ENCODE measurements at places on chromosomes 6 and 20.

DNA sequence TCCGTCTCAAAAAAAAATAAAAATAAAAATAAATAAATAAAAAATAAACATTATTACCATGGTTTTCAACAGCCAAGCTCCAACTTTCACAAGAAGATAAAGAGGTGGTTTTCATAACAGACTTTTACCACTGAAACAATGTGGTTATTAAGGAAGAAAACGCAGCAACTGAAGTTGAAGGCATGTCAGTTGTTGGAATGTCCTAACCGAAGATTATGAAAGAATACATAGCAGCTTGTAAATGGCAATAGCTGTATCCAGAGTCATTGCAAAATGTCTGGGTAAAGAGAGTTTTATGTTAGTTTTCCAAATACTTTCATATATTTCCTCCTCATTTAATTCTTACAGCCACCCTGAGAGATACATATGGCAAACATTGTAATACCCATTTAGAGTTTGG lies 161.6 kb upstream of the MARCKS start:
- no peak for DNase-seq

DNA sequence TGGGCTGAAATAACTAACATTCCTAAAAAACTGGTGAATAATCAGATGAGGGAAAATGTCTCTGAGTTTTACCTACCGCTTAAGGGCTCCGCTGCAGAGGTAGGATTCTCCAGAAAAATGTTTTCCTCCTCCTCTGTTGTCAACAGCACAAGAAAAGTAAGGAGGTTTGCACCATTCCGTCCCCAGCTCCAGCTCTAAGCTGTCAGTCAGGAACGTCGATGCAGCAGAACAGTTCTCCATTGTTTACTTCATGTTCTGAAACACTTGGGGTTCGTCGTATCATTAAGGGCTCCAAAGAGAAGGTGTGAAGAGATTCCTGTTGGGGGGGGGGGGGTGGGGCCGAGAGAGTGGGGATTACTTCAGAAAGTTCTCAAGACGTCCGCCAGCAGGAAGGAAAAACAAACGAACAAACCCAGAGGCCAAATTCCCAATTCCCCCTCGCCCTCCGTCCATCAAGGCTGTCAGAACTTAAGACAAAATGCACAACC lies 734 bp downstream of the MMS22L start:
- DNase-seq, result no peak

DNA sequence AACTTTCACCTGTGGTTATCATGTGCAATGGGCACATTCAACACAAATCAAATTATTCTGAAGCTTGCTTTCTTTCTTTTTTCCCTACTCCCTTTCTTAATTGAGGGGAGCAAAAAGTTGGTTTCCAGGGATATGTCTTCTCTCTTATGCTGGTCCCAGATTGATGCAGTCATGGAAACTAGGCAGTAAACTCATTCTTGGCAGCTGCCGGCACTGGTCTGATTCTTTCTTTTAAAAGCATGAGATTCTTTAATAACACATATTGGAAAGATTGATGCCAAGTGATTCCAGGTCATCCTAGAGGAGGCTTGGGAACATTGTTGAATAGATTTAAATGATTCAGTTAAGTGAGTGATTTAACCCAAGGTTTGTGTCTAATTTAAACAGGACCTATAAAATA lies 29.0 kb downstream of the PTPRA start:
- DNase-seq, result no peak

- DNase-seq, result no peak
These were observed 54.6 kb upstream of the ECHDC1 start for GRCh38 chr6:127397729-127398630.

DNA sequence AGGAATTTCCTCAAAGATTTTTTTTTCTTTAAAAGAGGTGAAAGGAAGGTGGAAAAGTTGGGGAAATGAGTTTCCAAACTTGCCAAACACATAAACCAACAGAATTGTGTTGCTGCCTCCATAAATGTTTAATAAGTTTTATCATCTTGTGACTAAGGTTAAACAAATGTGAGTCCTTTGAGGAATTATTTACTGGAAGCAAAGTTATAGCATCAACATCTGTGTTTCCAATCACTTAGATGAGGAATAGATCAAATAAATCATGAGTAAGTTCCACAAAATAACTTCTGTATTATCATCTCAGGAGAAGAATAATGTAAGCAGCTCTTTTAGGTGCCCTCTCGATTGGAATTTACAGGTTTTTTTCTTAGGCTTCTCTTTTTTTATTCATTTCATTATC lies 20.5 kb downstream of the TSHZ2 start:
- DNase-seq, result no peak

DNA sequence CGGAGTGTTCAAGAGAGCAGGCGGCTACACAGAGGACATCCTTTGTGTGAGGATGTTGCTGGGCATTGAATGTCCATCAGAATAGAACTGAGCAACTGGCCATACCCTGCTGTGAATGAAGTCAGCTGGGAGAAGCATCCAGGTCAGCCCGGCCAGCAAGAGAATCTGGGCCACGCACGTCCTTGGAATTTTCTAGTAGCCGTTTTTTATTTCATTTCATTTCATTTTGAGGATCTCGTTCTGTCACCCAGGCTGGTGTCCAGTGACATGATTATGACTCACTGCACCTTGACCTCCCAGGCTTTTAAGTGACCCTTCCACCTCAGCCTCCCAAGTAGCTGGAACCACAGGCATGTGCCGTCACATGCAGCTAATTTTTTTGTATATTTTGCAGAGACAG lies 97.9 kb downstream of the SSR1 start:
- no peak for DNase-seq

DNA sequence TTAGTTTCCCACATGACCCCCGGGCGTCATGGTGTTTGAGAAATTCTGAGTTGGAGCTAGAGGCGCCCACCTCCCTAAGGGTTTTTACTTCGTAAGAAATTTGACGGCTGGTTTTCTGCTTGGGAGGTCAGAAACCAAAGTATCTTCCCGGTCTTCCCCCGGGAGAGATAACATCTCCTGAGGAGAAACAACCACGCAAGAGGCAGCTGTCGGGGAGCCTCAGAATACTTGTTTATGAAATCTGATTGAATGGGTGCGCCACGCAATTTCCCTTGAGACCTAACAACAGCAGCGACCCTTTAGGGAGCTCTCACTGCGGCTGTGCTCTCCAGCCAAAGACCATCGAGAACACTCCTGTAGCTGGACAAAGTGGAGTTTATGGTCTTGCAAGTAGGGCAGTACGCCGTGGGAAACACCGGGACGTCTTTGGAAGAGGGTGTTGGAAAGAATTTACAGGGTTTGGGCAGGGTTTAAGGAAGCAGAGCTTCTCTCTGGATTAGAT lies 608 bp upstream of the EIF2S2 start:
- no peak for DNase-seq

- DNase-seq, result no peak
These were observed 171.7 kb upstream of the PDE10A start for GRCh38 chr6:165834613-165835259.

DNA sequence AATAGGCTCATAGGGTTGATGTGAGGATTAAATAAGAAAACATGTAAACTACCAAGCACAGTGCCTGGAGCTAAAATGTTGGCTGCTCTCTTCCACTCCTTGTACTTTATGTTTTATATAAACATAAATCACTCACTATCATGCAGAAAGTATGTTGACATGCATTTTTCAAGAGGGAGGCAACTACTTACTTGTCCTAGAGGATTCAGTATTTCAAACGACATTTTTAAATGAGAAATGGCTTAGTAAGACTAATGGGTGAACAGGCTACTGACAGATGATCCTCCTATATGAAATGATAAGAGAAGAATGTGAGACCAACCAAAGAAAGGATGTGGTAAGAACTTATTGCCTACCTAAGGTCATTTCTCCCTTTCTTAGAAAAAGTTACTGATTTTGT lies 21.0 kb downstream of the LATS1 start:
- no peak for DNase-seq

DNA sequence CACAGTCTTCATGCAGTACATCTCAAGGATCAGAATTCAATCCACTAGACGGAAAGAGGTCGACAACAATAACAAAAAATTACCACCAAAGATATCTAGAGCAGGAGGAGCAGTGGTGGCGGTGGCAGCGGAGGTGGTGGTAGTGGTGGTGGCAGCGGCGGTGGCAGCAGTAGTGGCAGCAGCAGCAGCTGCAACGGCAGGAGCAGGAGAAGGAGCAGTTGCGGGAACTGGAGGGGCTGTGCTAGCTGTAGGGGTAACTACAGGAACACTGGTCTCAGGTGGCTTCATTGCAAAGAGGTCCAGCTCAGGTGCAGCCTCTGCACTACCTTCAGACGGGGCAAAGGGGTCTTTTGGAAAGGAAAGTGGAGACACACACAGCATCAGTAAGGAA lies 81.1 kb downstream of the PRSS35 start:
- no peak for DNase-seq

DNA sequence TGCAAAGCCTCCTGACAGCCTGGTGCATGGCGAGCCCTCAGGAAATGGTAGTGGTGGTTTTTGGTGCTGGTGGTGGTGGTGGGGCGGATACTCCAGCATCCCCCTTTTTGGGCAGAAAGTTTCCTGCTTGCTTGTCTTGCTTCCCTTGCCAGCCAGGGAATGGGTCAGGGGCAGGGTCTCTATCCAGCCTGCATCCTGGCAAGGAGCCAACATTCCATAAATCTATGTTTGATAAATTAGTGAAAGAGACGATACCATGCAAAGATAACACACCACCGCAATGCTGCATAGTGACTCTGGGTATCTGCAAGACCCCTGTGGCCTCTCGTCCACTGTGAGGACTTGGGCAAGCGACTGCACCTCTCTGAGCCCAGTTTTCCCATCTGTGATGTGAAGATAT lies 246.2 kb downstream of the LRFN2 start:
- DNase-seq, result no peak
